AG04449 (cell line): ENCODE measurements at places on chromosomes 11 and 22.

GRCh38 chr11:115775846-115776245 is 271.6 kb upstream of the CADM1 start:
- no peak for DNase-seq

- DNase-seq: no peak
Observed at GRCh38 chr11:79078456-79078855, 362.4 kb downstream of the TENM4 start.

DNA sequence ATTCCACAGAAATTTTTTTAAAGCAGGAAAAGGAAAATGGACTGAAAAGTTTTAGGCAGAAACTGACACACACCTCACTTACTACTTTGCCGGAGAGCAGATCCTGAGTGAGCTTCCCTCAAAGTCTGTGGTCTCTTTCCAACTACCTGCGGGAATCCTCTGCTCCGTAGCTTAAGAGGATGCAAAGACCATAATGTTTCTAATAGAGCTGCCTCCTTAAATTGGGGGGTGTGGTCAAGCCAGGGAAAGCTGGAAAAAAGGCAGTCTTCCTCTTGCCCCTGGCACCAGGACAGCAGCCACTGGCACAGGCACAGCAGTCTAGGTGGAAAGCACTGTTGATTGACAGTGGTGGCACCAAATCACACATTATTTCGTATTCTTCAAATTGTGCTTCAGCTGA is at the start of gene ETS1:
Gene ETS1 (minus strand): TSS at position 144 of the 400 bp plus-strand sequence. CDS start 14,428 bp downstream, outside the sequence.
- no peak for DNase-seq

DNA sequence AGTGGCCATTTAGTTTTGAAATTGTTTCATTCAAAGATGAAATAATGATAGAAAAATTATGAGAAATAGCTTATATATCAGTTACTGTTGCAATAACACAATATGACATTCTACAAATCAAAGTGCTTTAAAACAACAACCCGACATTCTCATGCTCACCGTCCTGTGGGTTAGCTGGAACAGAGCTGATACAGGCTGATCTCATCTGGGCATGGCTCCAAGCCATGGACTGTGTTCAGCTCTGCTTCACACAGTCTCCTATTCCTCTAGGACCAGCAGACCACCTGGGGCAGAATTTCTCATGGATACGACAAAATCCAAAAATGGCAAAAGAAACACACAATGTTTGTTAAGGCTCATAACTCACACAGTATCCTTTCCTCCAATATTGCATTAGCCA is 178.6 kb downstream of the CNTN5 start:
- no peak for DNase-seq

GRCh38 chr11:10742460-10743208 is 8.4 kb upstream of the CTR9 start:
- no peak for DNase-seq

DNA sequence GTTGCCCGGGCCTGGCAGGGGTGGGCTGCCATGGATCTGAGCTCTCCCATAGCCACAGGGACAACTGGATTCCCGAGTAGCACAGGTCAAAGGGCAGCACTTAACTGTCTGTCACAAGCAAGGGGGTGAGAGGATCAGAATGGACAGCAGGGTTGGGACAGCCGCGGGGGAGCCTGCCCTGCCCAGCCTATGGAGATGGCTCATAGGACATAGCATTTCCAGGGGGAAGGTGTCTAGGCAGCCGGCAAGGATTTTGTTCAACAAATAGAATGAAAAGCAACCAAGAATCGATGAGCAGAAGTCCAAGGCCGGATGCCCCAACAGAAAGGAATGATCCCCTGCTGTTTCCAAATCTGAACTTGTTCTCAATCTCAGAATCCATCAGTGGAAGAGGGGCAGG is 92.9 kb downstream of the RPS6KA4 start:
- no peak for DNase-seq

DNA sequence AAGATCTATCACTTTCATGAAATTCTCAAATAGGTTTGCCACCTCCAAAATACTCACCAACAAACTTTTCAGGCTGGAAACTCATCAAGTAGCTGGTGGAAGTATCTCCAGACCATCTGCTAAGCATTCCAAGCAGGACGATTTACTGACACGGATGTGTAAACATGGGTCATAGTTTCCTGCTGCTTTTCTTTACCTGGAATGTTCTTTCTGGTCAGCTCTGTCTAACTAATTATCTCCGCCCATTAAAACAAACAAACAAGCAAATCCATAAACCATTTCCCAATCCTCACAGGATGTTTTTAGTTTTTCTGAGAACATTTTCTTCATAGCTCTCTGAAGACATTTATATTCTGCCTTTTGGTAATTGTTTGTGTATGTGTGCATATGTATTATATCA is 397.0 kb downstream of the METTL15 start:
- DNase-seq: no peak

DNA sequence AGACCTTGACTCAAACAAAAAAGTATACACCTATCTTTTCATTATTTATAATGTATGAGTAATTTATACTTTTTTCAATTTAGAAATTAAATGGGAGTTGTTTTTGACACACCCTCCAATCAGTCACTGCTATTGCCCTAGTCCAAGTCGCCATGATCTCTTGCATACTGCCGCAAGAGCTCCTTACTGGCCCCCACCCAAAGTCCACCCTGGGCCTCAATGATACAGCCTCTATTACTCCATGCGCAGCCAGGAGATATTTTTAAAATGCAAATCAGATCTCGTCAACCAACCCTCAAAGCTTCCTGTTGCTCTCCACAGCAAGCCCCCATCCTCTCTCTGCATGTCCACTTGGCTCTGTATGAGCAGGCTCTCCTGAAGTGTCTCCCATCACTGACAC is 12.8 kb upstream of the LMO1 start:
- DNase-seq: no peak

DNA sequence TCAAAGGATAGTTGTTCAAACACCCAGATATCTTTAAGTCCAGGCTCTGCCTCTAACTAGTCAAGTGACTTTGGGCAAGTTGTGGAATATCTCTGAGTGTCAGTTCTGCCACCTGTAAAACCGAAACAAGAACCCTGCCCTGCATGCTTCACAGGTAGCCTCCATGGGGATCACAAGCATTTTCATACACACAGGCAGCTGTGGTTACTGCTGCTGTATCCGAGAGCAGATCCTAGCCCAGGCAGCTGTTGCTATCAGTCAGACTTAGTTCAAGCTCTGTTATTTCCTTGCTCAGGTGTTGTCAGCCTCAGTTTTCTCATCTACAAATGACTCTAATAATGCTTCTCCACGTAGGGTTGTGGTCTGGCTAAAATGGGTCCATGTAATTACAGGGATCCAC is 6.5 kb upstream of the RASD2 start:
- no peak for DNase-seq

- no peak for DNase-seq
Observed at GRCh38 chr11:64500176-64501013, 90.6 kb upstream of the SLC22A12 start.

- no peak for DNase-seq
Observed at GRCh38 chr22:40628354-40629042, 8.0 kb downstream of the MRTFA start.

DNA sequence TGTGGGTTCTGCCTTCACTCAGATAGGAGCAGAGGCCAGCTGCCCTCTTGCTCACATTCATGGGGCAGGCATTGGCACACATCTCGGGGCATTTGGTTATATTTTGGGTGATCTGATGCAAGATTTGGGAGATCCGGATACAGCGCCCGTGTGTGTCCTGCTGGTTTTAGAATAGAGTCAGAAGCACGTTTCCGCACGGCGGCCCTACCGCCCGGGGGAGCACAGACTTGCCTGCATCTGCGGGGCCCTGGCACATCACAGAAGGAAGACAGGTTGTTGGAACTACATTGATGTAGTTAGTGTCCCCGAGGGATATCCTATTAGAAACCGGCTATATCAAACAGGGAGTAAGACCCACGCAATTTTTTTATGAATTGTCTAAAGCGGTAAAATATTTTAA is 982.8 kb downstream of the NTM start:
- DNase-seq: no peak

GRCh38 chr22:25375683-25376082 is 156.2 kb downstream of the CRYBB2 start:
- DNase-seq: no peak

DNA sequence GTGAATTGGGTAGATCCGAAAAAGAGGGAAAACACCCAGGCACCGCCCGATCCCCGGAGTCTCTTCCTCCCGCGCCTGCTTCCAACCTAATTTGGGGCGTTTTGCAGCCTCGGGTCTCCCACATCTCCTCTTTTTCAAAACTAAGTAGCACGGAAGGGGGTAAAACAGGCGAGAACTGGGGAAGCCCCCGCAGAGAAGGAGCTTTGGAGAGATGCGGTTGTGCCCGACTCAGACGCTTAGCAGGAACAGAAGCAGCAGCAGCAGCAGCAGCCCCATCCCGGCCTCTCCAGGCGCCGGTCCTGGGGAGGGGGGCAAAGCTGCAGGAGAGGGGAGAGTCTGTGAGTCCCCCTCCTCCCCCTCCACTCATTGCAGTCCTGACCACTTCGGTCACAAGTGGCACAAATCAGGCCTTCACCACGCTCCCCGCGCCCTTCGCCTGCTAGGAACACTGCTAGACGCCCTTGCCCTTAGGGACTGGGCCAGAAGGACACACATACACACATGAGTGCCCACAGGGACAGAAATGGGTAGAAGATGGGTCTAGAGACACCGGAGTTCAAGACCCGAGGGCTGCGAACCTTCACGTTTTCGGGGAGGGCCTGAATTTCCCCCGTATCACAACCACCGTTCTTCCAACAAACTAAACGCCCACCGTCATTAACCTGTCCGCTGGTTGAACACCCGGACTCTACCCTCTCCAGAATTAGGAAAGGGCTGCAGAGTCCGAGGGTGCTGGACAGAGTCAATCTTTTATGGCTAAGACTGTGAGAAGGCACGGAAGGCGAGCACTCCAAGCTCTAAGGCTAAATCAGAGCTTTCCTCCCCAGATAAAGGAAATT is 98.3 kb upstream of the HSD17B12 start:
- DNase-seq: no peak

- DNase-seq: peak; percentile 70
Observed at GRCh38 chr11:46659908-46660307, 40.5 kb downstream of the ARHGAP1 start.

- DNase-seq: no peak
Observed at GRCh38 chr11:126420698-126421256, 65.3 kb downstream of the ST3GAL4 start.

DNA sequence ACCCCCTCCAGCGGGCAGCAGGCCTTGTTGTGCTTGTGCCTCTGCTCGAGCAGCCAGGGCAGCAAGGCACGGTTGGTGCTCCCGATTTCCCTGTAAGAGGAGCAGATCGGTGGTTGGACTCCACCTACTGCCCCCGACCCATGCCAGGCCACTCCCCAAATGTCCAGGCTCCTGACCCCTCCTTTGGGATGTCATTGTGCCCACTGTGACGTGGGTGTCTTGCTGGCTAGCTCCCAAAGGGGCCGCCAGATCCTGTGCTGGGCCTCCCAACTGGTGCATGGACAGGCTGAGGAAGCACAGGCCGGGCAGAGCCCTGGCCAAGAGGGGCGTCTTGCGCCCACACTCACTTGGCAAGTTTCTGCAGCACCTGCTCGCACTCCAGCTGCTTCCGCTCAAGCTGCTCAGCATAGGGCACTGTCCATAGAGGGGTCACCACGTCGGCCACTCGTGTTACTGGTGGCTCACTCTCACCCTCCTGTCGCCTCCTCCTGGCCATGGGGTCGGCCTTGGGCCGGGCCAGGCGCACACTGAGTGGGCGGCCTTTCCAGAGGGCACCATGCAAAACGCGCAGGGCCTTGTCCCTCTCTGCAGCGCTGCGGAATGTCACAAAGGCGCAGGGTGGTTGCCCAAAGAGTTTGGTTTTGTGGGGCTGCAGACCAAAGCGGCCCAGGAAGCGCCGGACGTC is at the start of gene RANBP1:
Gene RANBP1 (plus strand): TSS at position 414 of the 685 bp plus-strand sequence. CDS start 81 bp downstream, at position 495.
- no peak for DNase-seq

GRCh38 chr11:6413791-6414201 is 5.1 kb downstream of the APBB1 start:
- no peak for DNase-seq

- DNase-seq: no peak
Observed at GRCh38 chr11:6566704-6567370, 36.6 kb downstream of the RRP8 start.

DNA sequence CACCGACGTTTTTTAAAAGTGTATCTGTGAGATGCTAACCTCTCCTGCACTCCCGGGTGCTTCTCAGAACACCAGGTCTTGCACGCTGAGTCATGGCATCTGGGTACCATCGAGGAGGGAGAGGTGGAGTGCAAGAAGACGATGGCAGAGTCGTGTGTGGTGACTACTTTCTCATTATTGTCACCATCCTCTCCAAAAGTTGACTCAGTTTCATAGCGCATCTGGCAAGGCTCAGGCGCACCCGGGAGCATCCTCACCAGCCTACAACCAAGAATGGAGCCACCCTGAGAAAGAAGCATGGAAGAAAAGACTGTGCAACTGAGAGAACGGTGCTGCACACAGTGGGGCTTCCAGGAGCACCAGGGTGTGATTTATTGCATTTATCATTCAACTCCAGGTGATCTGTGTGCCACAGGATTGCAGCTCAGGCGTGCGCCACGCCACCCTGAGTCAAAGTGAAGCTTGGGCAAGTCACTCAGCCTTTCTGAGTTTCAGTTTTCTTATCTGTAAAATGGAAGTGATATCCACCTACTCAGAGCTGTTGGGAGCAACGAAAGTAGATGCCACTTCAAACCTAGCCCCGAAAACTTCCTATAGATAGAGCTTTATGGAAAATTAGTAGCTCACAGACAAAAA is 65.4 kb downstream of the LINC01488 start:
- DNase-seq: no peak

GRCh38 chr11:65890324-65891218 is at the start of gene CCDC85B:
Gene CCDC85B, plus strand, starts transcription at chr11:65890673. Its CDS starts 111 bp downstream, at chr11:65890784.
- DNase-seq: peak; percentile 66

DNA sequence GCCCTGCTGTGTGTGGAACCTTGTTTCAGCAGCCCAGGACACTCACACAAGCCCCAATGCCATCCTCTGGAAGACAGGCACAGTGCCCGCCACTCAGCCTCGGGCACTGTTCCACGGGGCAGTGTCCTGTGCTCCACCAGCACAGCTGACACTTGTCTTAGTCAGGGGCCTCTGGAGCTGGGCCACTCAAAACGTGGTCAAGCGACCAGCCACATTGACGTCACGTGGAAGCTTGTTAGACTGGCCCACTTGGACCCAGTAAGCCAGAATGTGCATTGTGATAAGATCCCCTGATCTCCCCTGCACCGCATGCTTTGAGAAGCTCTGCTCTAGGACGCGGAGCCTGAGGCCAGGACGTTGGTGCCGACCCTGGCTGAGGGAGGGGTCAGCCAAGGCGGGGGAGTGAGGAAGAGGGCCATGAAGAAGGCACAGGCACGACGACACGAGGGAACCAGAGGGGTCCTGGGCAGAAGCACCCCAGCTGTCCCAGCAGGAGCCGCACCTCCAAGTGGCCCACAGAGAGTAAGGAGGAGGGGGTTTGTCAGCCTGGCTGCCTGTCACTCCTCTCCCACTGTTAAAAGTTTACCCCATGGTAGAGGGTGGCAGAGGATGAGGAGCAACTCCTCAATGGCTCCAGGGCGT is 64.6 kb downstream of the LINC01488 start:
- DNase-seq: no peak
